ENCODE measurements at places on chromosomes 3 and 15.
A peak's percentile ranks its signal among the peaks of the same experiment; 100 is the strongest.

GRCh38 chr3:169769287-169770181, at the start of gene ACTRT3:
TSS of gene ACTRT3 (minus strand) at chr3:169769561. CDS start at chr3:169769520, 41 bp downstream.
- DNase-seq: no peak

GRCh38 chr3:124260206-124260915, 268.4 kb upstream of the ROPN1 start:
- DNase-seq: no peak

- no peak for DNase-seq
Observed at GRCh38 chr3:11002371-11002807, 9.8 kb downstream of the SLC6A1 start.

DNA sequence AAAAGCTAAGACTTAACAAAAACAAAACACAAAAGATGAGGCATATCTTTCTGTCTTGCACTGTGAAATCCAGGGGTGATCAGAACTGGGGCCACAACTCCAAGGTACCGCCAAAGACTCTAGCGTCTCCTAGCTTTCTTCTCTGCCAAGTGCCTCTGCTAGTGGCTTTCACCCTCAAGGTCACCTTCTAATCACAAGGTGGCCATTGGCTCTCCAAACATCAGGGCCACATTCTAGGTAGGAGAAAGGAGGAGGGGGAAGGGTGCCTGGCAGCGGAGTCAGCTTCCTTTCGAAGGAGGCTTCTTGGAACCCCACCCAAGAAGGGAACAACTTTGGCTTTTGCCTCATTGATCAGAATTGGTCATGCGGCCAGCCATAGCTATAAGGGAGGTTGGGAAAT, 168.8 kb upstream of the SMAD3 start:
- DNase-seq: no peak

- DNase-seq: no peak
Observed at GRCh38 chr15:101099183-101099582, 152.7 kb downstream of the CHSY1 start.

- no peak for DNase-seq
Observed at GRCh38 chr3:126252373-126252772, 72.0 kb upstream of the ALDH1L1 start.

DNA sequence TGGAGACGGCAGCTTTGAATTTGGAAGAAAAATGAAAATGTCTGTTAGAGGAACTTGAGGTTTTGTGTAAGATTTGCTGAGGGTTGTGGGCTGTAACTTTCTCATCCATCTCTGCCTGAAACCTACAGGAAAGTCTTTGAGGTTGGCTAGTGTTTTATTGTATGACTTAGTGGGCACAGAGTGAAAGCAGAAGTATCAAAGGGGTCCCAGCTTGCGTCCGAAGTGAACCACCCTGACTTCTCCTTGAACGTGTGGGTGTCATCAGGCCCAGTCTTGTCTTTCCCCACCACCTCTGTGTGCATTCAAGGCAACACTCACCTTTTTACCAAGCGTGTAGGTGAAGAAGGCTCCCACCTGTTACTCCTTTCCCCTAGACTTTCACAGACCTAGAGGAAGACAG, 682.1 kb upstream of the CFAP20DC start:
- no peak for DNase-seq

DNA sequence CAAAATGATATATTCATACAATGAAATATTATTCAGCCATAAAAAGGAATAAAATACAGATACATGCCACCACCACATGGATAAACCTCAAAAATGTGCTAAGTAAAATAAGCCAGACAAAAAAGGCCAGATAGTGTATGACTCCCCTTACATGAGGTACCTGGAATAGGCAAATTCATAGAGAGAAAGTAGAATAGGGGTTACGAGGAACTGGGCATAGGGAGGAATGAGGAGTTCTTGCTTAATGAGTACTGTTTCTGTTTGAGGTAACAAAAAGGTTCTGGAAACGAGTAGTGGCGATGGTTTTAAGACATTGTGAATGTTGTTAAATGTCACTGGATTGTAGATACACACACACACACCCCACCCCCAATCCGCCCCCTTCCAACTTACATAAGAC, 8.2 kb downstream of the RAF1 start:
- no peak for DNase-seq

DNA sequence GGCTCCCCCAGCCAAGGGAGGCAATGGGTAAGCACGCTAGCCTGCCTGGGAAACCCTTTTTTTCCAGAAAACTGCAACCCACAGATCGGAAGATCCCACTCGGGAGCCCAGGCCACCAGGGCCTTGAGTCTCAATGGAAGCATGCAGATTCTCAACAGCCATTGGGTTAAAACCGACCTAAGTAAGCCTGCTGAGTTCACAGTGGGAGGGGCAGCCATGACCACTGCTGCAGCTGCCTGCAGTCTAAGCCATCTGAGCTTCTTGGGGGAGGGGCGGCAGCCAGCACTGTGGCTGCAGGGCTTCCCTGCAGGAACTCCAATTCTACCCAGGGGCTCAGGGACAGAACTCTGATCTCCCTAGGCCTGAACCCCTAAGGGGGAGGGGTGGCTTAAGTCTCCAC, 82.0 kb downstream of the DPPA2 start:
- no peak for DNase-seq

- no peak for DNase-seq
Observed at GRCh38 chr3:61686228-61686648, 124.9 kb downstream of the PTPRG start.

DNA sequence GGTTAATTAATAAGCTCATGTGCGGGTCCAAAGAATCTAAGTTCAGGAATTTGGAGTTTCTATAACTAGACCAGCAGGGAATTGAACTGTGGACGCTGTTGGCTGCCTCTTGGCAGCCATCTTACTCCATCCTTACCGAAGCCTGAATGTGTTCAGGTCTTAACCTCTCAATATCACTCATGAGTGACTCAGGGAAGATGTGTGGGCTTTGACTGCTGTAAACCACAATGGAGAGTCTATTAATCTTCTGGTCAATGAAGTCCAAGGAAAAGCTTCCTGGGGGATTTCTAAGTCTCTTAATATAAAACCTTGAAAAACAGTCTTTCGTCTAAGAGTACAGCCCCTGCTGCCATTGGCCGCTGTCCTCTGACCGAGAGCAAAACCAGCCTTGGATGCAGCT, 46.7 kb upstream of the OXTR start:
- DNase-seq: peak; percentile 28

DNA sequence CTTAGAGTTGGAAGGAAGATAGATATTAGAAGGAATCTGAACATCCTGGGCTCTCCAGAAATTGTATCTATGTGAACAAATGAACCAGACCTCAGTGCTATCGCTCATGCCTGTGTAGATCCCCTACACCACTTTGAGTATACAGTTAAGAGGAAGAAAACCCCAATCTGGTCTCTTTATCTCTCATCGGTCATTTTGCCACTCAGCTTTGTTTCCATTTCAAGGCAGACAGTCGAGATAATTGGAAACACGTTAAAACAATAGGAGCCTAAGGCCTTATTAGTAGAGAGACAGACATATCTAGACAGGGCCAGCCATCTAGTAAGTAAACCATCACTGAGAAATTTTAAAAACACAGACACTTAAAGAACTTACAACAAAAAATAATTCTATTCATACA, 101.6 kb downstream of the MYLK start:
- no peak for DNase-seq

DNA sequence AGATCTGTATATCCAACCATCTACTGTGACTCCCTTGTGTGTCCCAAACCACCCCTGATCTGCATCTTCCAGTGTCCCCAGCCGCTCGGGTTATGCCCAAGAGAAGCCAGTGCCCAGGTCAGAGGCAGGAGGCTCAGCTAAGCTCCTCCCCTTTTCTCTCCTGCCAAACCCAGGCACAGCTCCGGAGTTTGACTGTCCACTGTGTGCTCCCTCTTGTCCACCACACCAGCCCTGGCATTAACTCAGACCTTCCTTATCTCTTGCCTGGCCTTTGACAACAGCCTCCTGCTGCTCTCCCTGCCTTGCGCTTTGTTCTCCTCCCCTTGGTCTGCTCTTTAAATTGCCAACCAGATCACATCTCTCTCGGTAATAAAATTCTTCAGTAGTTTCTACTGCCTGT, 39.3 kb downstream of the DGKG start:
- DNase-seq: no peak

DNA sequence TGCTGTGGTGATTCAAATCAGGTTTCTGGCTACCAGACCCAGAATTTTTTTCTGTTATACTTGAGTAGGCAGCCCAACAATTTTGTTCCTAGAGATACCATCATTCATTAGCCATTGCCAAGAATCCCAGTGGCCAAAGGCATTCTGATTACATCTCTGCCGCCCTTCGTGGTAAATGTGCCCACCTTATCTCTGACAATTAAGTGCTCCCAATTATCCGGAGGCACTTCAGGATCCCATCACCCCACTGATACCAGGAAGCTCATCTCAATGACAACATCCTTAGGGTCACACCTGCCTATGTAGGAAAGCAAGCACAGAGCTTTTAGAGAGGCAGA, 43.2 kb upstream of the RPL35A start:
- DNase-seq: no peak

DNA sequence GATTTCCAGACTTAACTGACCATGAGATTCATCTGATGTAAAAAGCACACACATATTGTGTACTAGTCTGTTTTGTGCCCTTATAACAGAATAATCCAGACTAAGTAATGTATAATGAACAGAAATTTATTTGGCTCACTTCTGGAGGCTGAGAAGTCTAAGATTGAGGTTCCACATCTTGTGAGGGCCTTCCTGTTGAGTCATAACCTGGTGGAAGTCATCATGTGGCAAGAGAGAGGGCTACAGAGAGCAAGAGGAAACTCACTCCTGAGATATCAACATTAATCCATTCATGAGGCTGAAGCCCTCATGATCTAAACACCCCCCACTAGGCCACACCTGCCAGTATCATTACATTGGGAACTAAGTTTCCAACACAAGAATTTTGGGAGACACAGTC, 977.6 kb downstream of the MCTP2 start:
- DNase-seq: no peak

DNA sequence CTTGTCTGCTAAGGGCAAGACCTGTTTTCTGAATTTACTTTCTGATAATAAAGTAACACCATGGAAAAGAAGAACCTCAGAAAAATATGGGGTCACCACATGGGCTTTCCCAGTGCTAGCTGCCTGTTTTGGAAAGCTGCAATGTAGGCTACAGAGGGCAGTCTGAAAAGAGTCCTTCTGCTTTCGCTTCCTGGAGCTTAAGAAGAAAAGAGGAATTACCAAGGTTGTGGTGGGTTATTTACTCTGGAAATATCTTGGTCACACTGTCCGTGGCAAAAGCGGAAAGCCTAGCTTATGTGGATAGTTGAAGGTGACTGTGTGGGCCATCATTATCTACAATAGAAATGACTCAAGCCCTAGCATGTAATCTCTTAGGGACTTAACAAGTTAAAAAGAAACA, 31.7 kb upstream of the IP6K2 start:
- no peak for DNase-seq

- DNase-seq: no peak
Observed at GRCh38 chr3:136698361-136698760, 53.8 kb downstream of the STAG1 start.

DNA sequence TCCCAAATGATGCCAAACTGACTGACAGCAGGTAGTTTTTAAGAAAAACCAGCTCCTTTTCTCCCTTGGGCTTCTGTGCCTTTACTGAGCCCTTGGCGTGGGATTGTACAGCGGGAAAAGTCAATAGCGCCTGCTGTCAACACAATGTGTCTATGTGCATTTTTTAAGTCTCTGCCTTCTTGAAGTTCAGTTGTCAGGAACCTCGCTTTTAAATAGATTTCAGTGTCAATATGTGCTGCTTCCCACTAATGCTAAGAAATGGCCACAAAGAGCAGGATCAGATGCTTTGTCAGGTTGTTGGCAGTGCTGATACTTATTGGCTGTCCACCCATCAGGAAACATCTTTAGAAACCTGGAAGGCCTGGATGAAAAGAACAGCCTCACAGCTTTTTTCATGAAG, 424.4 kb downstream of the C3orf38 start:
- DNase-seq: no peak

All from kidney epithelial cell (primary cell).